Mesenteric fat pad (tissue), 1 donor: ENCODE measurements at places on chromosomes 1 and 21. TPM values are rescaled to one million over a fixed set of nuclear protein-coding genes. Genes with fewer than 3 reads are reported as not detected.

DNA sequence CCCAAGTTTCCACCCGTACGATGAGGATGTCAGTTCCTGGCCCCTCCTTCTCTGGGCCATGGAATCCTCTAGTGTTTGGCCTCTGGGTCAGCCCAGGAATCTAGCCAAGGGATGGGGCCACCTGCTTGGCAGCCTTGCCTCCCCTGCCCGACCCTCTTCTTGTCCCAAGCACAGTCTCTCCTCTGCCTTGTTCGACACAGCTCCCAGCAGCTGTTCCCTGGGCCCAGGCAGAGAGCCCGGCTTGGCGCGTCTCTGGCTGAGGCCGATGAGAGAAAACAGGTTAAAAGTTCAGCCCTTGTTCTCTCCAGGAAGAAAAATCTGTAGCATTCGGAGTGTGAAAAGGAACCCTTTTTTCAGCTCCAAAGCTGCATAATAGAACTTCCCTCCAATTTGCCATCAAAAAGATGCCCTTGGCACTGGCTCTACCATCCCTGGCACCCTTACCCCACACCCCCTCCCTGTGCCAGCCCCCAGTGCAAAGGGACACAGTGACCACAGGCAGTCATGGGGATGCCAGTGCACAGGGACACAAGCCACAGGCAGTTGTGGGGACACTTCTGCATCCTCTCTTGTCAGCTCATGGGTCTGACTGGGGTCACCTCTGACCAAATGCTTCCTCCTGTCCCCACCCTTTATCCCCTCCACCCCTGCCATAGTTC is 68.4 kb downstream of the EPHB2 start:
- DNase-seq = no peak

GRCh38 chr21:37392441-37392840 is 25.9 kb downstream of the DYRK1A start:
- no peak for DNase-seq

GRCh38 chr21:45390831-45391742 is 13.9 kb upstream of the COL18A1 start:
- peak; percentile 83 for DNase-seq

- no peak for DNase-seq
These were observed 109.8 kb downstream of the PATJ start for GRCh38 chr1:61851849-61852669.

DNA sequence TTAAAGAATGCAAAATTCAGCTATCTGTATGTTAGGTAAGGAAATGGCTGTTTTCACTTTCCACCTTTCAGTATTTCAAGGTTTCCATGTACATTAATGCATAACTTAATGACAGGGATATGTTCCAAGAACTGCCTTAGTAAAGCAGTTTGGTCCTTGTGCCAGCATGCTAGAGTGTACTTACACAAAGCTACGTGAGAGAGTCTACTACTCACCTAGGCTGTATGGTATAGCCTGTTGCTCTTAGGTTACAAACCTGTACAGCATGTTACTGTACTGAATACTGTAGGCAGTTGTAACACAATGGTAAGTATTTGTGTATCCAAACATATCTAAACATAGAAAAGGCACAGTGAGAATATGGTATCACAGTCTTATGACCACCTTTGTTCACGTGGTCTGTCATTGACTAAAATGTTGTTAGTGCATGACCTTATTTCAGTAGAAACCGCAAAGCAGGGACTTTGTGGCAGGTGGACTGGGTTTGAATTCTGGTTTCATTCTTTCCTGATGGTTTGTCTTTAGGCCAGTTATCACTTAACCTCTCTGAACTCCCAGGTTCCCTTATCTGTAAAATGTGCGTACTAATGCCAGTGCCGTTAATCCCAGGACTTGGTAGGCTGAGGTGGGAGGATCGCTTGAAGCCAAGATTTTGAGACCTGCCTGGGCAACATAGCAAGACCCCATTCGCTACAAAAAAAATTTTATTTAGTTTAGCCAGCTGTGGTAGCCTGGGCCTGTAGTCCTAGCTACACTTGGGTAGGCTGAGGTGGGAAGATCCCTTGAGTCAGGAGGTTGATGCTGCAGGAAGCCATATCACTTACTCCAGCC is 4.9 kb downstream of the SMYD2 start:
- DNase-seq = no peak

GRCh38 chr1:229161740-229162139 is 109.2 kb upstream of the RAB4A start:
- no peak for DNase-seq

- no peak for DNase-seq
These were observed 67.7 kb downstream of the GDAP2 start for GRCh38 chr1:117861694-117862093.

- DNase-seq = no peak
These were observed 159.4 kb downstream of the BARHL2 start for GRCh38 chr1:90557706-90558105.

The CCDC27 gene
- not detected for total RNA-seq
